ENCODE measurements at places on chromosomes 6 and 20. TPM values are rescaled to one million over a fixed set of nuclear protein-coding genes. Genes with fewer than 3 reads are reported as not detected.

DNA sequence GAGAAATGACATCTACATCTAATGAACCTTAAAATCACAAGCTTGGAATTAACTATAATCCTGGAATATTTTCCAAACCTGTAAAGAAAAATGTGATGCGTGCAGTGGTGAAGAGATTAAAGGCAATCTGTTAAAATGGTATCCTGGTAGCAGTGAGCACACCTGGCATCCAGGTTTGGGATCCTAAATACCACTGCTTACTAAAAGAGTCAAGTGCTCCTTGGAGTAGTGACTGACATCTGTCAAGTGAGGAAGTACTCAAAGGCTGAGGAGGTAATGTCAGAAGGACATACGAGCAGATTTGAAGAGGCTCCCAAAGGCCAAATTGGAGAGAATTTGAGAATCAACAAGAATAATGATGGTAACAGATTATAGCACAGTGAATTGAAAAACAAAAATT, 32.8 kb downstream of the PCMT1 start:
- DNase-seq = no peak

DNA sequence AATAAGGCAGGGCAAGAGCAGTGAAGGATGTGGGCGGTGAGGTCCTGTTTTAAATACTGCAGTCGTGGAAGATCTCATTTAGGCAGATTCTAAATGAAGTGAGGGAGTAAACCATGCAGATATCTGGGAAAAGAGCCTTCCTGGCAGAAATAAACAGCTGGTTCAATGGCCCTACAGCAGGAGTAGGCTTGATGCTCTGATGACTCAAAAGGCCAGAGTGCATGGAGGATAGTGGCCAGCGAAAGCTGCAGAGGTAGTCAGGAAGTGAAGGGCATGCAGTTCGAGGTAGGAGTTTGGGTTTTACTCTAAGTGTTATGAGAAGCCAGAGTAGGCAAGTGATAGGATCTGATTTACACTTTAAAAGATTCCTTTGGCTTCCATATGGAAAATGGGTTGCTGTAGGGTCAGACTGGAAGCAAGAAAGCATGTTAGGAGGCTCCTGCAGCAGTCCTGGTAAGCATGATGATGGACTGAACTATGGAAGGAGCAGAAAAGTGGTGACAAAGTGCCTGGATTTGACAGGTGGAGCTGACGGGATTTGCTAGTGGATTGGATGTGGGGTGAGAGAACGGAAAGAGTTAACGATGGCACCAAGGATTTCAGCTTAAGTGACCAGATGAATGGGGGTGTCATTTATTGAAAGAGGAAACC, 150.0 kb downstream of the GJA10 start:
- no peak for DNase-seq

DNA sequence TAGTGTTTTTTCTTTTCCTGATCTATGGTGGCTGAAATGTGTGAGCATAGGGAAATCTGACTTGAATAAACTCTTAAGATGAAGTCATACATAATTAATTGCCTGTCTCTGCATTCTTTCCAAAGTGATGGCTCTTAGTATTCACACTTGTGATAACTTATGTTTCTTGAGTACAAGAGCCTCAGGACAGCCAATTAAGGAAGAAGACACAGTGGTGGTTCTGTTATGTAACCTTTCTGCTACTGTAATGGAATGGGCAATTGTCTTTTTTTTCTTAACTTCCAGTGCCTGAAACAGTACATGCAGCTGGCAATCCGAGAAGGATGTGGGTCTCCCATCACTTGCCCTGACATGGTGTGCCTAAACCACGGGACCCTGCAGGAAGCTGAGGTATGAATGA, 40.1 kb downstream of the RNF144B start:
- no peak for DNase-seq

GRCh38 chr6:25050356-25050755, 114.6 kb upstream of the RIPOR2 start:
- no peak for DNase-seq

DNA sequence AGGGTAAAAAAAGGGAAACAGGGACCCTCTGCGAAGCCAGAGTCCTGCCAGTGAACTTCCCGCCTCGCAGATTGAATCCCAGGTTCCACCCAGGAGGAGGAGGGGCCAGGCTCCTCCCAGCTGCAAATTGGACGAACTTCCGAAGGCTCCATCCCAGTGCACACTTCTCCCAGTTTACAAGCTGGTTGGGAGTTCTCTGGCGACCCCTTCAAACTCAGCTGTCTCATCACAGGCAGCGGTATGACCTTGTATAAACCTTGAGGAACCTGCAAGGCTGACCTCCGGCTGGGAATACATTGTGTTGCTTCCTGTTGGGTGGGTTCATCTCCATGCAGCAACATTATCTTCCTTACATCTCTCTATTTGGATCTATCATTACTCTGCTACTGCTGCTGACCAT, 962.7 kb downstream of the GRIK2 start:
- no peak for DNase-seq

- DNase-seq = no peak
These were observed 149.6 kb downstream of the CDH26 start for GRCh38 chr20:60107621-60108390.

DNA sequence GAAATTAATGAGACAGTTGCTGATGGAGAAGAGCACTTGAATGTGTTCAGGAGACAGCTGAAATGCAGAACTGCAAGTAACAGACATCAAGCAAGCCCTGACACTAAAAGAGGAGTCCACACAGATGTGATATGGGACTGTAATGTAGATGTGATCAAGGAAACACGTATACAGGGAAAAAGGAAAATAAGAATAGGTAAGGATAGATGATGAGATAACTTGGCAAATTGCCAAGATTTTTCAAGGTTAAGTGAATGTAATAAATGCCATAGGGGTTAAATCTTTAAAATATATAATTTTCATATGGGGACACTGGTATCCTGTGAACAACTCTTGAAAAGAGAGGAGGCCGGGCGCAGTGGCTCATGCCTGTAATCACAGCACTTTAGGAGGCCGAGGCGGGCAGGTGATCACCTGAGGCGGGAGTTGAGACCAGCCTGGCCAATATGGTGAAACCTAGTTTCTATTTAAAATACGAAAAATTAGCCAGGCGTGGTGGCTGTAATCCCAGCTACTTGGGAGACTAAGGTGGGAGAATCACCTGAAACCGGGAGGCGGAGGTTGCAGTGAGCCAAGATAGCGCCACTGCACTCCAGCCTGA, 7.2 kb upstream of the SNX14 start:
- no peak for DNase-seq

- DNase-seq = no peak
These were observed 77.2 kb downstream of the PFDN4 start for GRCh38 chr20:54284928-54285704.

GRCh38 chr6:155186052-155186658, 77.7 kb upstream of the CLDN20 start:
- DNase-seq = no peak

- DNase-seq = no peak
These were observed 425.9 kb upstream of the RNF217 start for GRCh38 chr6:124536157-124536841.

- no peak for DNase-seq
These were observed 471.5 kb downstream of the CD109 start for GRCh38 chr6:74167511-74167910.

GRCh38 chr20:48850977-48851299, 23.1 kb upstream of the PREX1 start:
- no peak for DNase-seq

DNA sequence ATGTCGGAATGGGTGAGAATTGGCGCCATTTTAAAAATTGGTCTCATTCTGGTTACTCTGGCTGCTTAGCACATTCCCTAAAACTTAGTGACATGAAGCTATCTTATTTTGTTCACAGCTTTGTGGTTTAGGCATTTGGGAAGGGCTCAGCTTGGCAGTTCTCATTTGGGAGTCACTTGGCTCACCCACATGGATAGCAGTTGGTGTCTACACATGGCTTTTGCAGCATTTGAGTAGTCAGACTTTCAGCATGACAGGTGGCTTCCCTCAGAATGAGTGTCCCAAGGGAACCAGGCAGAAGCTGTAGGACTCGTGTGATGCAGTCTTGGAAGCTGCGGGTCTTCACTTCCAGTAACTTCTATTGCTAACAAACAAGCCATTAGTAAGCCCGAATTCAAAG, 64.6 kb downstream of the UST start:
- DNase-seq = no peak

DNA sequence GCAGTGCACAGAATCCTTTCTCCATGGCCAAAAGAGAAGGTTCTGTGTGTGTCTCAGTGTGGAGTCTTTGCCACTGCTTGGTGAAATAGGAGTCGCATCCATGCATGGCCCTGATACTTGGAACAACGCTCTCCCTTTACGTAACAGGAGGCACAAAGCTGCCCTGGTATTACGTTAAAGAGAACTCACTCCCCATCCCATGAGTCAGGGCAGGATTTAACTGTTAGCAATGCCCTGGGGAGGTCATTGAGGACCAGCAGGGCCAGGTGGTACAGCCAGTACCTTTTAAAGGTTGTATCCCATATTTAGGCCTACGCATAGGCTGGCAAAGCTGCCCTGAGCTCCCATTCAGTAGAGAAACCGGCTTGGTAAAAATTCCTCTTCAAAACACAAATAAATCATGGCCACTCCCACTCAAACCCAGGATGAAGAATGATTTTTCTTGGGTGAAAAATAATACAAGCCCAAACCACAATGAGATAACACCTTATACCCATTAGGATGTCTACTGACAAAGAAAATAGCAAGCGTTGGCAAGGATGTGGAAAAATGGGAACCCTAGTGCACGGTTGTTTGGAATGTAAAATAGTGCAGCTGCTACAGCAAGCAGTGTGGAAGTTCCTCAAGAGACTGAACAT, 37.1 kb downstream of the MYLK4 start:
- DNase-seq = no peak

GRCh38 chr6:1346101-1346500, 34.2 kb downstream of the FOXQ1 start:
- no peak for DNase-seq

GRCh38 chr6:144897441-144897921, 612.3 kb downstream of the UTRN start:
- no peak for DNase-seq

- DNase-seq = no peak
These were observed 737.9 kb upstream of the SLC35B3 start for GRCh38 chr6:9173229-9173628.

DNA sequence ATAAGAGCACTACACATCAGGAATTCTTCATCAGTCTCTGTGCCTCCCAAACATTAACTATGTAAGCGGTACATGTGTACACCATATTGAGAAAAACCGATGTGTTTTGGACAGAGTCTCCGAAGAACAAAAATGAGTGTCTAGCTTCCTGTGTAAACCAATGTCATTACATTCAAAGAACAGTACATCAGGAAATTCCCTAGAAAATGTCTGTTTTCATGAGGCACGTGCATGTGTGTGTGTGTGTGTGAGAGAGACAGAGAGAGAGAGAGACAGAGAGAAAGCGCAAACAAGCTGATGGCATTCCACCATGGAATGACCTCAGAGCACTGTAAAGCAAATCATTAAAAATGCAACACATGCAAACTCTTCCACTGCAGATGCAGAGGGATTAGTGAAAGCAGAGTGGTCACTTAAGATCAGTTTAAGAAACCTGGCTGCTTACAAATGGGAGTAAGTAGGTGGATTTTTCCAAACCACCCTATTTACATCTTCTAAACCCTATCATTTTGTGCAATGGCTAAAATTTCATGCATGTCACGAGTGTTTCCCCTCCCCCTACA, 133.9 kb downstream of the HIVEP2 start:
- DNase-seq = no peak

DNA sequence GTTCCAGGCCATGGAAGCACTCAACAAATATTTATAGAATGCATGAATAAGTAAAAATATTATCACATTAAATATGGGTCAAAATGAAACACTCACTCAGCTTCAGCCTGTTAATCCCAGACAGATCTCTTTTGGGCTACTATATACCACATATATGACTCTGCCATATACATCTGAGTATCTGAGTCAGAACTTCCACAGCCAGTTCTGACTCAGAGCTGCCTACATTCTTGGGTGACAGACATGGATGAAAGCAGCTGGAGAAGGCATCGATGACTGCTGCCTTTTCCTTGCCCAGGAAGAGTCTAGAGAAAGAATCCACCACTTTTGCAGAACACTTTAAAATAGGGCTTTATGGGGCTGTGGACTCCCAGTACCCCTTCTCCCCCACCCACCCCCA, 11.5 kb upstream of the PDYN start:
- DNase-seq = no peak

DNA sequence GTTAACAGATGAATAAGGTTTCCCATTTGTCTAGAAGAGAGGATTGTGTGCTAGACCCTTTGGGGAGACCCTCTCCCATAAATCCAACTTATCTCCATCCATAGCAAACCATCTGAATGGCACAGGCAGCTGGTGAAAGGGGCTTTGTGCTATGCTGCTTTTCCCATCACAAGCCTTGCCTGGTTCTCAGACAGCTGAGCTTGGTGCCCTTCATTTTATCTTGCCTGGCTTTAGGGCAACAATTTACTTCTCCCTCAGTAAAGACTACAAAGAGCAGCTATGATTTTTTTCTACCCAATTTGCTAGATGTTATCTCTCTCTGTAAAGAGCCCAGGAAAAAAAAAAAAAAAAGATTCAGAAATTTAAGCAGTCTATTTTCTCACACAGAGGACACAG, 117.0 kb upstream of the COL21A1 start:
- no peak for DNase-seq

- no peak for DNase-seq
These were observed 112.2 kb downstream of the TASP1 start for GRCh38 chr20:13526551-13526950.

GRCh38 chr6:306641-307061, 14.4 kb downstream of the DUSP22 start:
- no peak for DNase-seq

DNA sequence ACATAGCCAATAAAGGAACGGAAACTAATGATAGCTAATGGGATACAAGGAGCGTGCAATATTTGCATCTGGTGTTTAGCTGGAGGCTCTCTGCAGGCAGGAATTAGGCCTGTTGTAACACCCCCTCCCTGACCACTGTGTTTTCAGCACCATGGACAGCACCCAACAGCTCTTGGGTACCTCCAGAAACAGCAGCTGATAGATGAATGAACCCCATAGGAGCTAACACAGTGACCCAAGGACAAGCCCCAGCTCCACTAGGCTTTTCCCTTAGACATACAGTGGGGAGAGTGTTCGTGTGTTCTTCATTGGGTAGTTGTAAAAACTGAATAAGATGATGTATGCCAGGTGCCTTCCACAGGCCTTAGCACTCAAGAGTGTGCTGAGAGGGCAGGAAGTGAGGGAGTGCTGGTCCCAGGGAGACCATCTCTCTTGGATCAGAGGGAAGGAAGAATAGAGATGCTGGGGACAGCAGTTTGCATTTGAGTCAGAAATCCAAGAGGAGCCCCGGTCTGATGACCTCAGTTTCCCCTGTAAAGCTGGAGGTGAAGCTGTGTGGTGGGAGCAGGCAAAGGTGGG, 161.3 kb downstream of the PHACTR3 start:
- no peak for DNase-seq

Gene MYO6
- 6.9 TPM for total RNA-seq

Gene SIRT5
- total RNA-seq = 60.0 TPM

Gene SMIM13
- total RNA-seq = 9.7 TPM

Gene BPIFA1
- not detected for total RNA-seq

Gene ZSCAN16
- 2.2 TPM for total RNA-seq

Gene VGLL2
- total RNA-seq = 29.3 TPM

Gene RPS6KA2
- 74.2 TPM for total RNA-seq

Gene MTHFD1L
- total RNA-seq = 9.0 TPM

Gene MYB
- 0.12 TPM for total RNA-seq

Gene CRNKL1
- total RNA-seq = 20.1 TPM

Gene PLTP
- 170 TPM for total RNA-seq

Gene SAPCD1
- 0.73 TPM for total RNA-seq

Gene MYL9
- total RNA-seq = 1,883 TPM

Gene SLC35A1
- 11.5 TPM for total RNA-seq

Gene DEFB113
- not detected for total RNA-seq

Gene PRICKLE4
- 1.7 TPM for total RNA-seq

Gene PSMB1
- total RNA-seq = 124 TPM

Data from heart left ventricle (tissue), 16 donors.